ENCODE measurements at places on chromosomes 16 and 17.

GRCh38 chr17:82781894-82782274, 30.0 kb downstream of the TBCD start:
- peak; percentile 92 for DNase-seq

- DNase-seq, result no peak
Observed at GRCh38 chr16:27720731-27721530, 171.0 kb downstream of the KATNIP start.

- DNase-seq, result no peak
Observed at GRCh38 chr17:15456972-15457722, 10.3 kb downstream of the CDRT4 start.

- DNase-seq, result no peak
Observed at GRCh38 chr16:77937473-77938149, 84.7 kb upstream of the CLEC3A start.

DNA sequence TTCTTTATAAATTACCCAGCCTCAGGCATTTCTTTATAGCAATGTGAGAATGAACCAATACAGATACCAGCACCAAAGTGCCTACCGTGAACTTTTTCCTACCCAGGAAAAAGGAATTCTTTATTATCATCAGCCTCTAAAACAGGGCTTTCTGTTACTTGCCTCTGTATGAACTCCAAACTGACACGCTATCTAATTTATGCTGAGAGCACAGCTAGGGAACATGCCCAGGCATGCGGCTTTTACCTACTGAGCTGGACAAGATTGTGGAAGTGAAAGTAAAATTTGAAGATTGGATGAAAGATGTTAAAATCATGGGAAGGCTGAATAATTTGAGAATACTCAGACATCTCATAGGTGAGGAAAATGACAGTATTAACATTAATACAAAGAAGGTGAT, 24.4 kb upstream of the ADCY9 start:
- no peak for DNase-seq

GRCh38 chr17:81691196-81691595, 7.4 kb downstream of the HGS start:
- no peak for DNase-seq

GRCh38 chr16:24204150-24204665, 51.9 kb upstream of the CACNG3 start:
- DNase-seq, result no peak

GRCh38 chr16:58010886-58011285, 9.7 kb downstream of the USB1 start:
- DNase-seq, result no peak

DNA sequence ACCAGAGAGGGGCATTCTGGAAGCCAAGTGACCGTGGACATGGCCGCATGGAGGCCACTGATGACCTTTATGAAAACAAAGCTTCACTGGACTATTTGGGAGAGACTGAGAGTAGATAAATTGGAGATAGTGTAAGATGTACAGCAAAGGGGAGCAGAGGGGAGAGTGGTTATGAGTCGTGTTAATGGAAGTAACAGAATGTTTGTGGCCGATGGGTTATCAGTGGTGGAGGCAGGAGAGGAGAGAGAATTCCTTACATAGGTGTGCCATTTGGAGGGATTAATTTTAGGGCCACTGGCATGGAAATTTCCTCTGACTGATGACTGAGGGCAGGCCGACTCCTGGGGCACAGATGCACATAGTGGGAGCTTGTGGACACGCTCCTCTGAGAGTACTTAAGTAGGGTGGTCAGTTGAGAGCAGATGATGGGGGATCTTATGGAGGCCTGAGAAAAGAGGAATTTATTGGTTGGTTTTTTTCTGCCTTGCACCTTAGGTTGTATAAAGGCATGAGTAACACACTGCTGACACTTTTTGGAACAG, 19.2 kb downstream of the PRPSAP2 start:
- DNase-seq, result no peak

- no peak for DNase-seq
Observed at GRCh38 chr17:37361543-37361942, 14.2 kb upstream of the C17orf78 start.

DNA sequence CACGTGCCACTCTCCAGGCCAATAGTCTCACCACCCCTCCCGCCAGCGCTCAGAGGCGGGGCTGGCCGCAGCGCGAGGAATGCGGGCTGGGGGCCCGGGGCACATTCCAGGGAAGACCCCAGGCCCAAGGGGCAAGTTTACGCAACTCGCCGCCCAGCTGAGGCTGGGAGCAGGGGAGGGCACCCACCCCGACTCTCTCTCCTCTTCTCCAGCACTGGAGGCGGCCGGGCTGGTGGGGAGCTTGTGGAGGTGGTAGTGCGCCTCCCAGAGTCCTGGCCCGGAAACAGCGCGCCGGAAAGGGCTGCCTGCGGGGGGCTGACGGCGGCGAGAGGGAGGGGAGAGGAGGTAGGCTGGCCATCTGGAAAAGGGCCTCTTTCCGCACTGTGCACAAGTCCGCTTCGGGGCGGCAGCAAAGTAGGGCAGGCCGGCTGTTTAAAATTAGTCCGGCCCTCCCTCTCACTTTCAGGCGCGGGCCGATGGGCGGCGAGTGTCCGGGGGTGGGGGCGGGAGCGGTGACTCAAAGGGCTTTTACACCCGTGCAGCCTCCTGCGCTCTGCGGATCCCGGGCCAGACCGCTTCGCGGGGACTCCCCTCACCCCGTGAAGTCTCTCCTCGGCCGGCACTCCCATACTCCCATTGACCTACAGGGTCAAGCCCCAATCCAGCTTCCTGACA, 1.1 kb downstream of the FHOD1 start:
- peak; percentile 86 for DNase-seq

- no peak for DNase-seq
Observed at GRCh38 chr16:58038219-58038641, 12.7 kb downstream of the MMP15 start.

DNA sequence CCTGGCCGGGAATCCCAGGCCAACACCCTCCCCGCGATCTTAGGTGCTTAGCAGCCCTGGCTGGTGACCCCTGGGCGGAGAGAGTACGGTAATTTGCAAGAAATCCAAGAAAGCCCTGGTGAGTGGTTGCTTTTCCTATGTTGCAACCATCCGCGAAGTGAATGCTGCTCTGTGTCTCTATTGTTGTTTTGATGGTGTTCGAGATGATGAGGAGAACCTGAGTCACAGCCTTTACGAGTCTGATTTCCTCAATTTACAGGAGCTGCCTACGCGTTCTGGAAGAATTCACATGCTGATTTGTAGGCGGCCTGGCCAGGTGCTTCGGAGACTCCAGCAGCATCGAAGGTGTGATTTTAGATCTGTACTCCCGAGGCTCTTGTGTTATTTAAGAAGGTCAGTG, 63.3 kb downstream of the TMEM235 start:
- DNase-seq, result no peak

GRCh38 chr16:54080524-54081008, 206.0 kb downstream of the IRX3 start:
- no peak for DNase-seq

- no peak for DNase-seq
Observed at GRCh38 chr16:25258861-25259179, 1.2 kb upstream of the ZKSCAN2 start.

- no peak for DNase-seq
Observed at GRCh38 chr16:74951206-74951605, 33.7 kb downstream of the WDR59 start.

DNA sequence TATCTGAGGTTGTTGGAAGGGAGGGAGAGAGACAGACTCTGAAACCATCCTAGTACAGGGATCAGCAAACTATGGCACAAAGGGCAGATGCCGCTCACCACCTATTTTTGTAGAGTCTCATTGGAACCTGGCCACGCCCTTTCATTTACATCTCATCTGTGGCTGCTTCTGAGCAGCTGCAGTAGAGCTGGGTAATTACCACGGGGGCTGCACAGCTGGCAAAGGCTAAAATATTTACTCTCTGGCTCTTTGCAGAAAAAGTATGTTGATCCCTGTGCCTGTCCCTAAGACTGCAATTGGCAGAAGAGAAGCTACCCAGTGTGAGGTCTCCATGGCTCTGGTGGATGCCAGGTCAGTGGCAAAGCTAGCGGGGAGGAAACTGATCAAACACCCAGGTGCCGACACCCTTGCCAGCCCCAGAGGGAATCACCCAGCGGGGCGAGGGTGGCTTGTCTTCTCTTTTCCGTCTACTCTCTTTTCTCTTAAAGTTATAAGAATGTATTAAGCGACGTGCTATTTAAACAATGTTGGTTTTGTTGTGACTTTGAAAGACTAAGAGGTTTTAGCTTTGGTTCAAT, 14.0 kb downstream of the CEP295NL start:
- DNase-seq, result no peak

DNA sequence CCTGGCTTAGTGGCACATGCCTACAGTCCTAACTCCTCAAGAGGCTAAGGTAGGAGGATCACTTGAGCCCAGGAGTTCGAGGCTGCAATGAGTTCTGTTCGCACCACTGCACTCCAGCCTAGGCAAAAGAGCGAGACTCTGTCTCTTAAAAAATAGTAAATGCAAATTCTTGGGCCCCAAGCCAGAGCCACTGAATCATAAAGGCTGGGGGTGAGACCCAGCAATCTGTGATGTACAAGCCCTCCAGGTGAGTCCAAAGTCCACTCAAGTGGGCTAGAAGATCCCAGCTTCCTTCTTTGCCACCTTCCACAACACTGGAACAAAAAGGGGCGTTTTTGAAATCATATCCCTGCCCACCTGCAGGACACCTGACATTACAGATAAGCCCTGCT, 16.9 kb downstream of the TRIM25 start:
- no peak for DNase-seq

DNA sequence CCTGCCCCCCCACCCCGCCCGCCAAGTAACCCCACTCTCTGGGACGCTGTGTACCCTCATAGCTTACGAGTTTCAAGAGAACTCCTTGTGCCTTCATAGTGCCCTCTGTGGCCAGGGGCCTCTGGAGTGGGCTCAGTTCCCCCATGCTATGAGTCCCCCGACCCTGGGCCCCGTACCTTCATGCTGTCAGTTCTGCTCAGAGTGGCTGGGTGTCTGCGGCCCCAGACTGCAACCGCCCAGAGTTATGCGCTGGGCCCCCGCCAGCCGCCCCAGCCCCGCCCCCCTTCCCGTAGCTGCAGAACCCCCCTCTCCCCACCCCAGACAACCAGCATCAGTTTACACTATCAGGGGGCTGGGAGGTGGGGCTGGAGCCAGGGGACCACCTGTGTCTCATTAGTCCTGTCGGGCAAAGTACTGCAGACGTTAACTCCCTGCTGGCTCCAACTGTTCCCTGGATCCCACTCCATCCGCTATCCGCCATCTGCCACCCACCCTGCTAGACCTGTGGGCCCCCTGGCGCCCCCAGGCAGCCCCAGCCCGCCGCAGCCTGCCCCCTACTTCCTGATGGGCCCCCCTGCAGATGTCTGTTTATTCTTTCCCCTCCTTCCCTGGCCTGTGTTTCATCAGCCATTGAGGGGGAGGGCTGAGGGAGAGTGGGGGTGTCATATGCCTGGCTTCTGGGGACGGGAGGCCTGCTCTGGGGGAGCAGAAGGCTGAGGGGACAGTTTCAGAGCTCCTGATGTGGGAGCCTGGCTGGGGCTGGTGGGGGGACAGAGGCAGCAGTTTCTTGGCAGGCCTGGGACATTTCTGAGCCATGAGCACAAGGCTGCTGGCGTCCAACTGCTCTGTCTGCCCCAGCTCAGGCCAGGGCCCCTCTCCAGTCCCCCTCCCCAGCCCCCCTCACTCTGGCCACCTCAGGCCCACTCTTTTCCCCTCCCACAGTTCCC, at the start of gene MFAP4:
TSS of gene MFAP4 (minus strand) at position 217 of the 947 bp plus-strand sequence. CDS start at position 182, 35 bp downstream.
- DNase-seq, result peak; percentile 60

GRCh38 chr17:33889766-33890165, 365.3 kb upstream of the CCL2 start:
- DNase-seq, result no peak

- DNase-seq, result no peak
Observed at GRCh38 chr16:1621851-1622250, 9.7 kb downstream of the CRAMP1 start.

DNA sequence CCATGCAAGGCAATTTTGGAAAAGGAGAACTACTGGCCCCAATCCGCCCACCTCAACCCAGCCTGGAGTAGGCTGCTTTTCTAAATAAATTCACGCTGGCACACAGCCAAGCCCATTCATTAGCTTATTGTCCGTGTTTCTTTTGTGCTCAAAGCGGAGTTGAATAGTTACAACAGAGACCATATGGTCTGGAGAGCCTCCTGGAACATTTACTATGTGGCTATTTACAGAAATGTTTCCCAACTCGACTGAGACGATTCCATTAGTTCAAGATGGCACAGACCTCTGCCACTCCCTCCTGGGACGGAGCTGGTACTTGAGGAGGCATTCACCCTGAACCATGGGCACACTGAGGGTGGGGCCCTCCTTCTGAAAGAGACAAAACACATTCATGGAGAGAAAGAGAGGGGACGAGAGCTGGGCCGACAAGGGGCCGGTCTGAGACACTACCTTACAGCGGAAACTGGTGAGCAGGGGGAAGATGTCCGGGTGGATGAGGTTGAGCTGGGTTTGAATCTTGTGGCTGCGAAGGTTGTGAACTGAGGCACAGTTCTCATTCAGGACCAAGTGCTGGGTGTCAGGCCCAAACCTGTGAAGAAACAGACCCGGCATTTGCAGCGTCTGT, 15.7 kb downstream of the ELAC2 start:
- DNase-seq, result no peak

- DNase-seq, result no peak
Observed at GRCh38 chr17:51818777-51819176, 339.7 kb downstream of the CA10 start.

- DNase-seq, result peak; percentile 82
Observed at GRCh38 chr17:75764711-75765421, at the start of gene GALK1. Gene GALK1, minus strand, starts transcription at chr17:75765192. Its CDS starts 56 bp downstream, at chr17:75765136.

DNA sequence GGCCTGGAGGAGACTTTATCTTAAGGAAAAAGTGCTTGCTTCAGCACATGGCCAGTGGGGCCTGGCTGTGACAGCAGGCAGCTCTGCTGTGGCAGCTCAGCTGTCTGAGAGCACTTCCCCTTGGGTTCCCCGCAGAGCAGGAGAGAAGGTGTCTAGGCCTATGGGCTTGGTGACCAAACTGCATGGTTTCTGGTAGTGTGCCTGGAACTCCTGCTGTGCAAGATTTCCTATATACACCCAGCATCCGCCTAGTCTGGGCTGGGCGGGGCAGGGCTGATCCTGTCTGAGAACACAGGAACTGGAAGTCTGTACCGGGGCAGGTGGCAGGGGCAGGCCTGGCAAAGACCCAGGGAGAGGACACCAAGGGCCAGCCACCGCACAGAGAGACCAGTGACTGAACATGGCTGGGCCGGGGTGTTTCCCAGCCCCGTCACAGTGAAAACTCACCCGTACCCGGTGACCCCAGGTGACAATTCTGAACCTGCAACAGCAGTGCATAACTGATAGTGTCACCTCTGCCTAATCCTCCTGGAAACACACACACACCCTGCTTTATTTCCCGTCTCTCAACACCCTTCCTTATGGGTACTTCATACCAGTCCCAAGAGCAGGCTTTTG, 39.3 kb downstream of the CHD9 start:
- DNase-seq, result peak; percentile 92
